ENCODE measurements at places on chromosomes 3 and 15.

DNA sequence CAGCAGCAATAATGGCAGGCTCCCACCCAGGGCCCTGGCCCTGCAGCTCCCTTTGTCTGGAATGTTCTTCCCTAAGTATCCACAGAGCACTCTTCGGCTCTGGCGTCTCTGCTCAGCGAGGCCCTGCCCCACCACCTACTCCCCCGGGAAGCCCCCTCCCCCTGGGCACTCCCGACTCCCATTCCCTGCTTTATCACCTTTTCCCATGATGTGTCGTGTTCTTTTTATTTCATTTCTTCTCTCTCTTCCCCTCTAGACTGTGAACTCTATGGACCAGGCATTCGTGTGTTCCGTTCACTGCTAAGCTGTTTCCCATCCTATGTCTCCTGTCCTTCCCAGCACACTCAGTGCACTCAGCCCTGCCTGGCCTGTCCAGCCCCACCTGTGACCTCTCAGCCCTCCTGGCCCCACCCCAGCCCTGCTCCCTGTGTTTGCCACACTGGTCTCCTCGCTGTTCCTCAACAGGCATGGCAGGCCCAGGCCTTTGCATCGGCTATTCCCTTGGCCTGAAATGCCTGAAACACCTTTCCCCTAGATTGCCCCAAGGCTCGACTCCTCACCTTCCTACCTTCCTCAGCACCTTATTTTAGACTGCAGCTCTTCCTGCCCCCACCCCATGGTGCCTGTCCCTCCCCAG, 107.4 kb downstream of the TPRA1 start:
- DNase-seq, result no peak

DNA sequence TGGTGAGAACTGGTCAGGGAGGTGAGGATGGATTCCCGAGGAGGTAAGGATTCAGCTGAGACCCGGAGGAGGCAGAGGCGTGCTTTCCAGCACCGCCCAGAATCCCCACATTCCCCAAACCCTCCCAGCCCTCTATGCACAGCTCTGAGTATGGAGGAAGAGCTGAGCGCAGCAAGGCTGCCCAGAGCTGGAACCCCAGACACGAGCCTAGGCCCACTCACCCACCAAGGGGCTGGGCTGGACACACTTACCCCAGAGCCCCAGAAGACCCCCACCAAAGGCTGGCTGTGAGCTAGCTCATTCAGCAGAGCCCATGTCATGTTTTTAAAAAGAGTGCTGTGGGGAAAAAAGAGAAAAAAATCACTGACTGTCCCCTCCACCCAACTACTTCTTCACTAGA, 271.5 kb downstream of the XXYLT1 start:
- no peak for DNase-seq

DNA sequence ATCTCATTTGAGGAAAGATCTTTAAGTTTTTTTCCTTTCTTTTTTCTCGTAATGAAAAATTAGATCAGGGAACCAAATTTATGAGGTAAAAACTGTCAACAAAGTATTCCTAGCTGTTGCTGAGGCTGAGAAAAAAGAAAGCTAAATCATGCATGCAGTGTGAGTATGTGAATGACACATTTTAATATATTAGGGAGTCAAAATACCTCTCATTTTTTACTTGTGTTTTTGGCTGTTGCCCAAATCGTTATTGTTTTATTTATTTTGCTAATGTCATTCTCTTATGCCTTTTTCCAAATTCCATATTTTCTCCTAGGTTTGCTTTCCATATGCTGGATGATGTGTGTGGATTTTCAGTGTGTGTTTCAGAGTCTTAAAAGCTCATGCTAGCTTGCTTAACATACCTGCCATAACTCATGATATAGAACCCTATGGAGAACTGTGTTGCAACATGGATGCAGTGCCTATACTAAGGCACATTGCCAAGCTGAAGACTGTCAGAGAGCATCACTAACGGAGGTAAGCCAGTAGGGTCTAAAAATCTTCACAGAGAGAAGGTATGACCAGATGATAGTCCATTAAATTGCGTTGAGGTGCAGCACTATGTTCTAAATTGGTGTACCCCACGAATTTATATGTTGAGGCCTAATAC, 629.5 kb upstream of the KCNMB2 start:
- peak; percentile 61 for DNase-seq

GRCh38 chr15:63494408-63494807, 10.0 kb upstream of the USP3 start:
- DNase-seq, result no peak

GRCh38 chr15:56346414-56346813, 18.8 kb upstream of the TEX9 start:
- DNase-seq, result no peak

- DNase-seq, result peak; percentile 64
Measured at GRCh38 chr3:133532951-133533350, 40.5 kb upstream of the CDV3 start.

DNA sequence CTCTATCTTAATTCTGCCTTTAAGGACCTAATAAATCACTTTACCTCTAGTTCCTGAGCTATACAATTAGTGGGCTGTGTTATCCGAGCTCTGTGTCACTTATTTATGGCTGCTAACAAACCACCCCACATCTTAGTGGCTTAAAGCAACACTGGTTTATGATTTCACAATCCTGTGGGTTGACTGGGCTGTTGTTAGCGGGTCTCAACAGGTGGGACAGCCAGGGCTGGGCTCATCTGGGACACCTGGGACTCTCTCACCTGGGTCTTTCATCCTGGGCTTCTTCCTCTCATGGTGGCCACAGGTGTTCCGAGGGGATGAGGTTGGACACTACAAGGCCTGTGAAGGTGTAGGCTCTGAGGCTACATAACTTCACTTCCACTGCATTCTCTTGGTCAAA, 35.8 kb upstream of the CHST2 start:
- DNase-seq, result no peak

DNA sequence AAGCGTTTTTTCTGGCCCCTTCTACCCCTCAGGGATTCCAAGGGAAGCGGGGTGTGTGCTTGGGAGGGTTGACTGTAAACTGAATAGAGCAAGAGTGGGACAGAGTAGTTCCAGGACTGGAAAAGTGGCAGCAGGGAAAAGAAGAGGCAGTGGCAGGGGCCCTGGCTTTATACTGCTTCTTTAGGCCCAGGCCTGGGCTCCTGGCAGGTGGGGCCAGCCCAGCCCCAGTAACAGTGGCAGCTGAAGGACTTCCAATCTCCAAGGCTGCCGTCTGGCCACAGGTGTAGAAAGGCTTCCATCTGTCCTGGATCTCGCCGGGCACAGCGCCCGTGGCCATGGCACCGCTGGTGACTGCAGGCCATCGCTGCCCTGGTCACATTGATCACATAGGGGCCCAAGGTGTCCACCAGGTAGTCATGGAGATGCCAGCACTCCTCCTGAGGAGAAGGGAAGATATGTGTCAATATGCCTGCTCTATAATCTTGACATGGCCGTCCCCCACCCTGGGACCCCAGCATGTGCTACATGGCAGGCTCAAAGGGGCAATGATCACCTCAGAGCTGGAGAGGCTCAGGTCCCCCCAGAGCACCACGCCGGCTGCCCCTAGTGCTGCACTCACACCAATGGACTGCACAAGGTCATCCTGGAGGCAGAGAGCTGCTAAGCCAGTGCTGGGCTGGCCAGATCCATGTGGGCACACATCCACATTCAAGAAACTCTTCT, 1.0 kb upstream of the IFRD2 start:
- DNase-seq, result no peak

- peak; percentile 25 for DNase-seq
Measured at GRCh38 chr3:23810343-23811184, 4.8 kb downstream of the UBE2E1 start.

GRCh38 chr3:30516238-30516637, 90.2 kb upstream of the TGFBR2 start:
- peak; percentile 34 for DNase-seq

- no peak for DNase-seq
Measured at GRCh38 chr3:37540786-37541185, 320.9 kb upstream of the CTDSPL start.

DNA sequence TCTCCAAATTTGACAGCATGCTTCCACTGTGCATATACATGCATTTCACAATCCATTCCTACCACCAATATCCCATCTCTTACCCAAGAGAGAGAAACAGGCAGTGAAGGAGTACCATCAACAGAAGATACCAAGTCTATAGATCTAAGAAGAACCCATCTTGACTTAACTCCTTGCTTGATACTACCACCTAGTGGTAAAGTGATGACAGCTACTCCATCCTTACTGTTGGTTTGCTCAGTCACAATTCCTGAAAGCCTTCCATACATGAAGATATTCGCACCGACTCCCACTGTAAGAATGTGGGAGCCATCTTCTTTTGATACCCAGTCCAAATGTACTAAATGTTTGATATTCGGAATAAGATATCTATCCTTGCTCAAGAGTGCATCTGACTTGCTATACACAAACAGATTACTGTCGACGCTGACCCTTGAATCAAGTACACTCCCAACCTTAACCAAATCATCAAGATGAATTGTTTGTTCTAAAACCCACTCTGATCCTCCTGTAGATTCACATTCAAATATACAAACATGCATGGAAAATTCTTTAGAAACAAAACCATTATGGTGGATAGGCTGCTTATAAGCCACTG, 123.1 kb downstream of the DMXL2 start:
- peak; percentile 49 for DNase-seq

DNA sequence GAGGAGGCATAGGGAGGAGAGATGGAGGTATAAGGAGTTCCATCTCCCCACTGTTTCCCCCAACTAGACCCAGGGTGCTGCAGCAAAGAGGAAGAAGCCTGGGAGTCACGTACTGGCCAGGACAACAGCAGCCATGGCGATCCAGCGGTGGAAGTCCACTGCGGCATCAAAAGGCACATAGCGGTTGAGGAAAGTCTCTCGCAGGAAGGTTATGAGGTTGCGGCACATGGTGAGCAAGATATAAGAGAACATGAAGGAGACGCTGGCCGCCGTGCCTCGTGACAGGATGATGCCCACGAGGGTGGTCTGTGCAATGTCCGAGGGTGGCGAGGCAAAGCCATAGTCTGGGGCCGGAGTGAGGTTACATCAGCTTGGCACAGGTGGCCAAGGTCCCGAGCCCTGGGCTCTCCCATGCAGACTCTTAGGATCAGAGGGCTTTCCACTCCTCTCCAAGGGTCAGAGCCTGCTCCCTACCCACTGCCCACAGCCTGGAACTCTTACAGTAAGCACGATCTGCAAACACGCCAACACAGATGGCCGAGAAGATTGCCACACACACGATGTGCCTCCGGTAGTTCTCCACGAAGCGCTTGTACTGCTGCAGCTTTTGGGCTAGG, 14.3 kb downstream of the DUOX2 start:
- DNase-seq, result no peak

GRCh38 chr3:68467465-68467864, 464.9 kb downstream of the TAFA4 start:
- no peak for DNase-seq

- DNase-seq, result no peak
Measured at GRCh38 chr15:31333119-31333518, 6.5 kb downstream of the KLF13 start.

GRCh38 chr3:168117059-168117458, 21.3 kb upstream of the GOLIM4 start:
- DNase-seq, result peak; percentile 49

DNA sequence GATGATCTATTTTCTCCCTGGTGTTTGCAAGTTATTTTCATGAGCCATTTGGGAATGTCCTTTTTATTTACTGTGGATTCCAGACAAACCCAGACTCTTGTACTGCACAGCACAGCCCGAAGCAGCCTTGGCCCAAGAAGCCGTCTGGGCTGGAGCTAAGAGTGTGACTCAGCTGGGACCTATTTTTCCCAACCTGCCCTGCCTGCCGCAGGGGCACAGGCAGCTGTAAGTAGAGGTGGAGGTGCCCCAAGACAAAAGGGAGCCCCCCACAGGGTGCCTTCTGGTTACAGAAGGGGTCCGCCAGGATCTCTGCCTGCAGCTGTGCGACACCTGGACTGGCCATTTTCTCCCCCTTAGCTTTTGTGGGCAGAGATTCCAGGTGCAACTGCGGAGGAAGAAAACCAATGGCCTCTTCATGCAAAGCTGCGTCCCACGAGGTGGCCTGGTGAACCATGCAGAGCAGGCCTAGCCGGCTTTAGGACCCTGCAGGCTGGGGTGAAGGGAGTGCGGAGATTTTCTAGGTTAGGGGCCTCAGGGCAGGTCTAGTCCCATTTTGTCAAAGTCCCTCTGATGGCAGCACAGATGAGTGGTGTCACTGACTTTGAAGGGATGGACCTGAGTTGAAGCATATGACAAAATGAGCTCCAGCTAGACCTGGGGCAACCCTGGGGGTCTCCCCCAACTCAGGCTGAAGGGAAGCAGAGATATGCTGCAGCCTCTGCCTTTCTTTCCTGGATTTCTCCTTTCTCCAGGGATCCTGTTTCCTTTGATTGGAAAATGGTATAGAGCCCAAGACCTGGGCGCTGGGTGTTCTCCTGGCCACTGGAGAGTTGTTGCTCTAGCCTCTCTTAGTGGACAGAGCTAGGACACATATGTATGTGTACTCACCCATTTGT, 131.2 kb downstream of the KLF13 start:
- DNase-seq, result peak; percentile 85

GRCh38 chr15:85826756-85827515, 32.2 kb upstream of the KLHL25 start:
- no peak for DNase-seq

DNA sequence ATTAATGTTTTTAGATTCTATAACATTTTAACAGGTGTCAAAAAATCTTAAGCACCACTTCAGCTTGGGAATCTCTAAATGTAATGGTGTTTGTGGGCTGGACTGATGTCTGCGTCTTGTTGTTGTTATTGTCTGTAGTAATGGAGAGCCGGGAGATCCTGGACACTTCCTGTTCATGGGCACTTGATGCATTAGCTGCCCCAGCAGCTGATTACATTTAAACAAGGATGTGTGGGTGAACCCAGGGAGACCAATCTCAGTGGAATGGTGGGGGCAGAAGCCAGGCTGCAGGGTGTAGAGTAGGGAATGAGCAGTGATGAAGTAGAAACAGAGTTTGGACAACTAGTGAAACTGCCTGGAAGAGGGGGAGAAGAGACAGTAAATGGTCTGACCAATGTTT, 7.8 kb downstream of the CCR5AS start:
- DNase-seq, result no peak

- DNase-seq, result peak; percentile 71
Measured at GRCh38 chr3:127970966-127971592, 56.0 kb downstream of the KBTBD12 start.

GRCh38 chr3:194327218-194328052, 23.7 kb downstream of the CPN2 start:
- DNase-seq, result no peak

- no peak for DNase-seq
Measured at GRCh38 chr3:52311576-52312119, 4.5 kb upstream of the DNAH1 start.

- peak; percentile 9 for DNase-seq
Measured at GRCh38 chr3:157442729-157443128, 6.1 kb downstream of the PTX3 start.

DNA sequence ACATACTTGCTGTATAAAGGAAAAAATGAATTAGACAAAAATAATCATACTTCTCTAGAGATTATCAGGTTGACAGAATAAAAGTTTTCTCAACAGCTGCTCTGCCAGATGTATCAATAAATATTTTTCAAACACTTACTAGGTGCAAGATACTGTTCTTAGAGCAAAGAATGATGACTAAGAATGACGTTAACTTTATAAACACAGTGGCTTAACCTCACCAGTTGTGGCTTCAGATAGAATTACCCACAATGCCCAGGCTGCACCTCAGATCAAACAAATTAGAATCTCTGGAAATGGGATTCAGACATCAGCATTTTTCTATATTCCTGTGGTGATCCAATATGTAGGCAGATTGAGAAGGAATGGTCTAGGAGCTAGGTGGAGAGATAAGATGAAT, 422.4 kb upstream of the ATP11B start:
- DNase-seq, result no peak
